Hippocampal formation (tissue), 2 donors: ENCODE measurements at places on chromosomes 16 and 17.
A peak's percentile ranks its signal among the peaks of the same experiment; 100 is the strongest.

- no peak for DNase-seq
These were observed 160.0 kb downstream of the MAP2K6 start for GRCh38 chr17:69574257-69575197.

- DNase-seq: no peak
These were observed at the start of gene ST6GALNAC1 for GRCh38 chr17:76643553-76644148. Gene ST6GALNAC1 (minus strand): TSS chr17:76643757. CDS start chr17:76643638, 119 bp downstream.

GRCh38 chr17:44850025-44850424 lies 2.3 kb downstream of the HIGD1B start:
- DNase-seq: no peak

DNA sequence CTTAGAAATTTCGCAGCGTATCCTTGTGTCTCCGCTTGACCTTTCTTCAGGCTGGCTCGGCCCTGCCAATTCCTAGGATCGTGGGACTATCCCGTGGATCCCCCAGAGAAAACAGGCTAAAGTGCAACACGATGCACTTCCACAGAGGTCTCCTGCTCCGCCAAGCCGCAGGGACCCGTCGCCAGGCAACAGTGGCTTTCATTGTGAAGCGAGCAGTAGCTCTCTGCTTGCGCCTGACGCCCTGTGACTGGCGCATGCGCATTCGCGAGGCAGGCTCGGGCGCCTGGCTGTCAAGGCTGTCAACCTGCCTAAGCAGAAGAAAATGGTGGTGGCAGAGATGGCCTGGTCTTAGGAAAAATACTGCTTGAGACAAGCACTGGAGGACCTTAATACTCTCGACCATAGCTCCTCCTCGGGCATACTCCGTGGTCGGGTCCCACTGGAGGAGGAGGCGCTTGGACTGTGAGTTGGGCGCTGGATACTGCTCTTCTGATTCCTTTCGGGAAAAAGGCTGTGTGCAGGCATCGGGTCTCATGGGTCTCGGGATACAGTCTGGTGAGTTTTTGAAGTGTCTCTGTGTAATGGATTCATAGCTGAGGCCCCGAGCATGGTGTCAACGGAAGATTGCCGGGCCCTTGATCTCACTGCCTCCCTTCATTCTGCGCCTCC lies 2336.1 kb downstream of the TP53TG3F start:
- no peak for DNase-seq

GRCh38 chr17:17570140-17570797 lies 21.2 kb downstream of the PEMT start:
- peak; percentile 26 for DNase-seq

DNA sequence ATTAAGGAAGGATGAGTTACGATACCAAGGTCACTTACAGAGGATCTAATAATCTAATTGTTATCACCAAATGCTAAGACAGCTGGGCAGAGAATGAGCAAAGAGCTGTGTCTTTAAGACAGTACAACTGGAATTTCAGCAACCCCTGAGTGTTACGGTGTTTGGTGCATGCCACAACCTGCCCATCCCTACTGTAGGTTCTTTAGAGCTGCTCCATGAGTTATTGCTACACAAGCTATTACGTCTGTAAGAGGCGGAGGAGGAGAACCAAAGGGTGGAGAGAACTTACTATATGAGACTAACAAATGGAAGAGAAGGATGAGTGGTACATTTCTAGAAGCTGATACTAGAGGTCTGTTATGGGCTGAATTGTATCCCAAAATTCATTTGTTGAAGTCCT lies 14.2 kb upstream of the C17orf78 start:
- no peak for DNase-seq

DNA sequence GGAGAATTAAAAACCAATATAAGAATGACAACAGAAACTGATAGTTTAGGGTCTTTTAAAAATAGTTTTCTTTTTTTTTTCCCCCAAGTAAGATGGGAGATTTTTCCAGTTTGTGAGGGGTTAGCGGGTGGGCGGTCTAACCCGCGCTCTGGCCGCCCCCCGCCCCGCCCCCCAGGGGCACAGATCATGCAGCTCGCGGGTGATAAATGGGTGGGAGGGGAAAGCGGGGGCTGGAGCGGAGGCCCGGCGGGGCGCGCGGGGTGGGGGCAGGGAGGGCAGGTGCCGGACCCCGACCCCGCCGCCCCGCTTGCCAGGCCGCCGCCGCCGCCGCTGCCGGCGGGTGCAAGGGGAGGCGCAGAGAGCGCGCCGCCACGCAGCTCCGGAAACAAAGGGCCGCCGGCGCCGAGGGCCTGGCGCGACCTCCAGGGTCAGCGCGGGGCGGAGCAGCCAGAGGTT lies 60.1 kb upstream of the GSE1 start:
- DNase-seq: no peak

GRCh38 chr17:19750835-19751234 lies 2.7 kb upstream of the ALDH3A1 start:
- DNase-seq: no peak
